Stimulated activated CD4-positive, alpha-beta T cell treated with anti-CD3 and anti-CD28 coated beads, Interleukin-15, amount 100 ng/mL, for 1 hour (primary cell): ENCODE measurements at places on chromosomes 11 and 22.

- DNase-seq = no peak
Measured at GRCh38 chr11:64322925-64323260, 5.0 kb downstream of the PRDX5 start.

DNA sequence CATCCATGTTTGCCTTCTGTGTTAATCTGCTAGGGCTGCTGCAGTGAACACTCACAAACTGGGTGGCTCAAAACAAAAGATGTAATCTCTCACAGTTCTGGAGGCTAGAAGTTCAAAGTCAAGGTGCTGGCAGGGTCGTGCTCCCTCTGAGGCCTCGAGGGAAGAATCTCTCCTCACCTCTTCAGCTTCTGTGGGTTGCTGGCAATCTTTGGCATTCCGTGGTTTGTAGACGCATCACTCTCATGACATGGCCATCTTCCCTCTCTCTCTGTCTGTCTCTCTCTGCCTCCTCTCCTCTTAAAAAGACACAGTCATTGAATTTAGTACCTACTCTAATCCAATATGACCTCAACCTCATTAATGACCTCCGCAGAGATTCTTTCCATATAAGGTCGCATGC is 78.8 kb downstream of the TSPAN18 start:
- DNase-seq = no peak

DNA sequence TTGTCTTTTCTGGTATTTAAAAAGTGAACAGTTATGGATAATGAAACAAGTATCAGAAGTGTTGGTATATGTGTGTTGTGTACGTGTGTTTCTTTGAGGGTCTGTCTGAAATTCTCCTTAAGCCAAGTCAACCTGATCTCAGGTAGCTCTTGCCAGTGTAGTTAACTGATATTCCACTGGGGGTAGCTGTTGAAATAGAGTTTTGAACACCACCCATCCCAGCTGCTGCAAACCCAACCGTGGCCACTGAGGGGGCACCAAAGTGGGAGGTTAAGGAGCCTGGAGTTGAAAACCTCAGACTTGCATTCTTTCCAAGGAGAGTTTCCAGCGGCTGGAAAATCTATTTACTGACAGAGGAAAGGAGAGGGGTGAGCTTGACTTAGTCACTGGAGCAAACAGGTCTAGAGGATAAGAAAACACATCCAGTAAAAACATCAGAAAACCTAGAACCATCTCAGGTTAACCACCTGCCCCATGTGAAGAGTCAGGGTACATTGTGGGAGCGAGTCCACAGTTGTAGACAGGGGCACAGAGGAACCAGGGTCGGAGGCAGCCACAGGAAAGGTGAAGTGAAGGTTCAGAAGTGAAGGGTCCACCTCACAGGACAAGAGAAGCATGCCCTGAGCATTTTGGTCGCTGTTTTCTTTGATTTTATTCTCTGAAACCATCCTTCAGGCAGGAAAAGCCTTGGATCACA is 8.8 kb upstream of the CUL5 start:
- DNase-seq = no peak

DNA sequence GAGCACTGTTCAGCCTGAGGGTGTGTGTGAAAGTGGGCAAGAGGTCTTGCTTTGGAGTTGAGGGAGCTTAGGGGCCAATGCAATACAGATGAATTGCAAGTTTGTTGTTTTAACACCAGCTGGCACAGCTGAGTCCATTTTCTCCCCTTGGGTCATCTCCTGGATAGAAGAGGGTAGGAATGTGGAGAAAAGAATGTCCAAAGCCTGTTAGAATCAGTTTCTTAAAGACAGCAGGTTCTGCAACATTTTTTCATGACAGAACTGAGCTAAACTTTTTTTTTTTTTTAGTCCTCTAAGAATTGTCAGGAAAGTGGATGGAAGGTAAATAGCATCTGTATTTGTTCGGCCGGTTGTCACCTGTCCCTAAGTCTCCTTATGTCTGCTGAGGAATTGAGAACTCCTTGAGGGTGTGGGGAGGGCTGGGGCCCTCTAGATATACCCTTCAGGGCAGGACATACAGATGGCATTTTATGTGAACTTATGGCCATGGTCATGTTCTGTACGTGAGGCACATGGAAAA is 211.1 kb upstream of the CADM1 start:
- no peak for DNase-seq

DNA sequence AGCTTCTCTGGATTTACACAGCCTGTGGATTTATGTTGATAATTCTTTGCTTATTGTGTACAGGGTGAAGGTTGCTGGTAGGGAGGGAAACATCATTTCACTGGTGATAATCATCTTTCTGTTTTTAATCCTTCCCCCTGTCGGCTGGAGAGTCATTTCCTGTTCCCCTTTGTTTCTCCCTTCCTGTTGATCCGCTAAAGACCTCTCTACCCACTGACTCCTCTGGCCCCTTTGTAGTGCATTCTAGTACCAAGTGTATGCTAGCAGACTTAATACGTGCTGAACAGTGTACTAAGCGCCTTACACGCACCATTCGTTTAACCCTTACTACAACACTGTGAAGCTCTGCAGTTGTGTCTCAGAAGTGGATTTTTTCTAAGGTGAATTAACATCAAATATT is 19.0 kb upstream of the OR9Q1 start:
- no peak for DNase-seq

DNA sequence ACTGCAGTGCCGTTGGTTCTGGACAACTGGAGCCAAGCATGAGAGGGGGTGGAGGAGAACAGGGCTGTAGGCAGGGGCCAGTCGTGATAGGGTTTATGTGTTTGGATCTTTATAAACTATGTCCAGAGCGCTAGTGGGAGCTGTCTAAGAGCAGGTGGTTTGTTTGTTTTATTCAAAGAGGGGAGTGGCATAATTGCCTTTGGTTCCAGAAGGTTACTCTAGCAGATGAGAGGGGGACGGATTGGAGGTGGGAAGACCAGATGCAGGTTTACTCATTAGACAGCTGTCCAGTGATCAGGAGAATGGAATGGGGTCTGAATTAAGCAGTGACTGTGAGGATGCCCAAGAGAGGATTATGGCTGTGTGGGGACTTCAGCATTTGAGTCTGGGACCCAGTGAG is 109.3 kb upstream of the TBCEL start:
- DNase-seq = no peak

DNA sequence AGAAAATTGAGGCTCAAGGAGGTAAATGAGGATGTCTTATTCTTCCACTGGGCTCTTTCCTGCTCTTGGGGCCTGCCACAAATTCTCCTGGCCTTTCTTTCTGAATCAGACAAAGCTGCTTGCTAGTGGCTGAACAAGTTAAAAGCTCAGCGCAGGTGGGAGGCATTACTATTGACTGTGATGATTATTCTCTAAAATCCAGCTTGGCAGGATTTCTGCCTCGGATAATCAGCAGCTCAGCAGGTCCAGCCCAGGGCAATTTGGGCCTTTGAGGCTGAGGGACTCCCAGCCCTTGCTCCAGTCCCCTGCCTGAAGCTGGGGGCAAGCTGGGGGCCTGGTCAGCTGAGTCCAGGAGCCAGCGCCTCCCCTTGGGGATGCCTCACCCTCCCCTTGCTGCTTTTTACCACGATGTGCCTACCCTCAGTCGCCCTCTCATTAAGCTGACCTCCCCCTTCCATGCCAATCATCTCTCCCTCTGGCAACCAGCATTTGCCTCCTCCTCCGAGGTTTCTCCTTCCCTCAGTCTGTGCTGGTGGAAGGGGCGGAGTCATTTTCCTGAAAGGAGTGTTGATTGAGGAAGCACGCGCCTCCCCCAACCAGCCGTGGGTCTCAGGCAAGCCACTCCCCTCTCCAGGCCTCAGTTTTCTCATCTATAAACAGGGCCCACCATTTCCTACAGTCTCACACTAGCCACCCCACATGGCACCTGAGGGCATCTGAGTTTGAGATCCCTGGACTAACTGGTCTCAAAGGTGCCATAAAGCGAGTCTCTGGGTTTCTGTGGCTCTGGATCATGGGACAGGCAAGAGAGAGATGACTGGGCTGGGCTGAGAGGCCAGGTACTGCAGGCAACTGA is 60.6 kb upstream of the PRDM11 start:
- no peak for DNase-seq

DNA sequence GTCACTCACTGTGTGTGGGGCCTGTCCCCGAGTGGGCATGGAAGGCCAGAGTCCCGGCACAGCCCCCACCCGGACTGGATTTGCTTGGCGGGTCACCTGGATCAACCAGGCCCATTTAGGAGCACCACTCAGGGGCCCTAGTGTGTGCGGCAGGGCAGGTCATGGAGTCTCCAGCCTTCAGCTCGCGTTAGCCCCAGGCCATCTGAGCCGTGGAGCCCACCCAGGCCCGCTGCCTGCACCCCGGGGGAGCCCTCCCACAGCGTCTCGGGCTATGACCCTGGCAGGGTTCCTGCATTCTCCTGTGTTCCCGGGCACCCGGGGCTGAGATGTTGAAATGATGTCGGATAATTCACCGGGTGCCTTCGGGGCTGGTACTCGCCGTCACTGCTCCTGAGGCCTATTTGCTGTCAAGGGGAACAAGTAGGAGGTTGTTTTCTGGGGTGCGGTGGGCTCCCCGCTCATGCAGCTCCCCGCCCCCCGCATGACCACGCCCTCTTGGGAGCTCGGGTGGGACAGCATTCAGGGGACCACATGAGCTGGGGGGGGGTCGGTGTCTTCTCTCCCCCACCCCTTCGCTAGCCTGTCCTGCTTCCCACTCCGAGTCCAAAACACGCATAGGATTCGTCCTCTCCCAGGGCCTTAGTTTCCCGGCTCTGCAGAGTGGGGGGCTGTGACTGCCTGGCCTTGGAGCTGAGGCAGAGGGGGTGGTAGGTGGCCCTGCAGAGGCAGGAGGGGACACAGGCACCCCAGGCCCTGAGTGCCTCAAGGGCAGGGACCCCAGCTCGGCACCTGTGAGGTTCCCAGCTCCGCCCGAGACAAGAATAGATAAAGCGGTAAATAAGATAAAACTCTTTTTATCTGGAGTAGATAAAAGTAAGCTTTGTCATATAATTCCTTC is 77.2 kb downstream of the KCNQ1 start:
- DNase-seq = peak; percentile 0

DNA sequence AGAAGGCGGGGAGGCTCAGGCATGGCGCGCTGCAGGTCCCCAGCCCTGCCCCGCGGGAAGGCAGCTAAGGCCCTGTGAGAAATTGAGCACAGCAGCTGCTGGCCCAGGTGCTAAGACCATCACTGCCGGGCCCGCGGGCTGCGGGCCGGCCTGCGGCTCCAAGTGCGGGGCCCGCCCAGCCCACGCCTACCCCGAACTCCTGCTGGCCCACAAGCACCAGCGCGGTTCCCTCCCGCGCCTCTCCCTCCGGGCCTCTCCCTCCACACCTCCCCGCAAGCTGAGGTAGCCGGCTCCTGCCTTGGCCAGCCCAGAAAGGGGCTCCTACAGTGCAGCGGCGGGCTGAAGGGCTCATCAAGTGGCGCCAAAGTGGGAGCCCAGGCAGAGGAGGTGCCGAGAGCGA is 4.6 kb upstream of the RDX start:
- DNase-seq = no peak

- DNase-seq = no peak
Measured at GRCh38 chr11:57506522-57506921, 9.0 kb downstream of the SLC43A1 start.

GRCh38 chr22:29722587-29722986 is 2.8 kb downstream of the CABP7 start:
- no peak for DNase-seq

DNA sequence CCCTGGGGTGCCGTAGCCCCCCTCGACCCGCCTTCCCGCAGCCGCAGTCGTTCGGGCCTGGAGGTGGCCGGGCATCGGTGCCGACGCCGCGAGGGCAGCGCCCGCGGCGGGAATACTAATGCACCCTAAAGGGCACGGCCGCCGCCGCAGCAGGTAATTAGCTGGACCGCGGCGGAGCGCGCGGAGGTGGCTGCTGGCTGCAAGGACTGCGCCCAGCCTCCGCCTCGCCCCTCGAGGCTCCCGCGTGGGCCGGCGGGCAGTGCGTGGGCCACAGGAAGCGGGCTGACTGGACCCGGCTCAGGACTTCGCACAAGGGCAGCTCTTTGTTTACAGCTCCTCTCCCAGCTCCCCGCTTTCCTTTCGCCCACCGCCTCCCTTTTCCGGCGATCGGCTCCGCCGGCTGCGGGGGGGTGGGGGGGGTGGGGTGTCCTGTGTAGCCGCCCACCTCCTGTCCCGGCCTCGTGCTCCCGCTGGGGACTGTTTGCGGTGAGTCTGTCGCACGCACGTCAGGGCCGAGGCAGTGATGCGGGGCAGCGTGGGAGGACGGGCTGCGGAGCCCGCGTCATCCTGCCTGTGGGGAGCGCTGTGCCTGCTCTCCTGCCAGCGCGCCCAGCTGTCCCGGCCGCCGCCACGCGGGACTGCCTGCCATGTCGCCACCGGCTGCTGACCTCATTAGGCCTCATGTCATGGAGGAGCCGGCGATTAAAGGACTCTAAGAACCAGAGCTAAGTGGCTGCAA is 53.2 kb downstream of the GRIK4 start:
- no peak for DNase-seq

DNA sequence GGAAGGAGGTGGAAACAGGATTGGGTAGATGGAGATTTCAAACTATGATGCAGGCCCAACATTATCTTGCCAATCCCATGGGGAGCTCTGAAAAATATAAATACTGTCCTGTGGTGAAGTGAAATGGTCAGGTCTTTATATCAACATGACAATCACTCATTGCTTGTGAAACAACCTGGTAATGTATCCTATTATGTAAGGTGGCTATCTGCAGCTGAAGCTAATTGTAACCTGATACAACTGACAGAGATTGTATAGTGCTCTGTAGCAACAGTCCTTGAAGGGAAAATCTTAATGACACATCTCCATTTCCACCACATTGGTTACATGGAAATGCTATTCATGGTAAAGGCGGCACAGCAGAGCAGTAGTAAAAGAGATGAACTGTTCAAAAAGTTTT is 20.7 kb upstream of the CHORDC1 start:
- DNase-seq = no peak

- no peak for DNase-seq
Measured at GRCh38 chr11:72789493-72790131, 4.2 kb downstream of the STARD10 start.

GRCh38 chr11:68300076-68300830 is 12.1 kb upstream of the LRP5 start:
- no peak for DNase-seq

DNA sequence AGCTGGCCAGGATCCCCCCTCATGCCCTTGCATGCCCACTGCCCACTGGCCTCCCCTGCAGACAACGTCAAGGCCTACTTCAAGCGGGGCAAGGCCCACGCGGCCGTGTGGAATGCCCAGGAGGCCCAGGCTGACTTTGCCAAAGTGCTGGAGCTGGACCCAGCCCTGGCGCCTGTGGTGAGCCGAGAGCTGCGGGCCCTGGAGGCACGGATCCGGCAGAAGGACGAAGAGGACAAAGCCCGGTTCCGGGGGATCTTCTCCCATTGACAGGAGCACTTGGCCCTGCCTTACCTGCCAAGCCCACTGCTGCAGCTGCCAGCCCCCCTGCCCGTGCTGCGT is 7.9 kb downstream of the AIP start:
- no peak for DNase-seq

DNA sequence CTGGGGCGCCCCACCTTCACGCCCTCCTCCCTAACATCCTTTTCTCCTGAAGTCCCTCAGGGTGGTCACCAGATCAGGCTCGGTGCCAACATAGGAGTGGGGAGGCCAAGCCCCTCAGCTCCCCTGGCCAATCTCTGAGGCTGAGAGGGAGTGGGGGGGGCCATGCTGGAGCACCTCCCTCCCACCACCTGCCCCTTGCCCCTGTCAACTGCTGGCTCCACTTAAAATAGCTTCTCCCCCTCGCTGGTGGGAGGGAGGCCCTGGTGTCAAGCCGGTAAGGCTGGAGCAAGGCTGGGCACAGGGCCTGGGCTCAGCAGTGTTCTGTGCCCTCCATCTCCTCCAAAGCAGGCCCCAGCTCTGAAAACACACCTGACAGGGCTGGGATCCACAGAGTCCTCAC is 4.9 kb downstream of the PLXNB2 start:
- no peak for DNase-seq

GRCh38 chr11:35272391-35272902 is 133.5 kb downstream of the CD44 start:
- no peak for DNase-seq
